NCI-H510A (cell line): ENCODE measurements at places on chromosomes 5 and 9.

- DNase-seq: no peak
These were observed 50.0 kb upstream of the SLC25A51 start for GRCh38 chr9:37953775-37954437.

GRCh38 chr5:23721336-23721735 lies 213.9 kb downstream of the PRDM9 start:
- no peak for DNase-seq

DNA sequence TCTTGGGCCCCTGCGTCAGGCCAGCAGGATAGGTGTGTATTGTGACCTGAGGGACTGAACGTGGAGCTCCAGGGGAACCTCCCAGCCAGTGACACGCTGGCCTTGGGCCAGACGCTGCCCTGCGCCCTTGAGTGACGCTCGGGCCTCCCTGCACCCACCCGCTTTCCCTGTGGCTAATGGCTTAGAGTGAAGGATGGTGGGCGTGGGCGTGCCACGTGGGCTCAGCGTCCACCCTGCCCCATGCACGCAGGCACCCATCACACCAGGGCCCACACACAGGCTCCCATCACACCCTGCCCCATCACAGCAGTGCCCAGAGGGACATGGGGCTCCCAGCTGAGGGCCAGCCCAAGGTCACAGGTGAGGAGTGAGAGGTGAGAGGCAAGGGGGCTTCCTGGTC lies 5.1 kb upstream of the FUT7 start:
- no peak for DNase-seq

GRCh38 chr5:95238560-95239325 lies 46.2 kb downstream of the MCTP1 start:
- no peak for DNase-seq
